Right renal cortex interstitium (tissue), 3 donors: ENCODE measurements at places on chromosomes 11 and 22. TPM values are rescaled to one million over a fixed set of nuclear protein-coding genes. Genes with fewer than 3 reads are reported as not detected.

MPEG1 gene
- polyA plus RNA-seq, result 9.3 TPM

DDIAS gene
- 7.5 TPM for polyA plus RNA-seq

BRSK2 gene
- 0.49 TPM for polyA plus RNA-seq

FAM76B gene
- polyA plus RNA-seq, result 65.6 TPM

DNA sequence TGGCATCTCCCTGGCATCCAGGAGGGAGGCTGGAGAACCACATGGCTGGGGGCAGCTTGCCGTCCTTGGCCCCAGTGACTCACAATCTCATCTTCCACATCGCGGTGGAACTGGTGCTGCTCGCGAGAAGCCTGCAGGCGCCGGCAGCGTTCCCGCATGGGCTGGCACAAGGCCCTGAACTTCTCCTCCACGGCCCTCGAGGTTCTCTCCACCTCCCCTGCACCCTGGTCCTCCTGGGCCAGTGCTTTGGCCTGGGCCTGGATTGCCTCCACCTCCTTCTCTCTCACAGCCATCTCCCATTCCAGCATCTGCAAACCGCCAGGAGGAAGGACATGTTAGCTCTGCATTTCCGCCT lies 16.3 kb upstream of the RBM4B start:
- DNase-seq, result no peak

GRCh38 chr11:2190657-2191471 lies 19.2 kb upstream of the TH start:
- no peak for DNase-seq

DNA sequence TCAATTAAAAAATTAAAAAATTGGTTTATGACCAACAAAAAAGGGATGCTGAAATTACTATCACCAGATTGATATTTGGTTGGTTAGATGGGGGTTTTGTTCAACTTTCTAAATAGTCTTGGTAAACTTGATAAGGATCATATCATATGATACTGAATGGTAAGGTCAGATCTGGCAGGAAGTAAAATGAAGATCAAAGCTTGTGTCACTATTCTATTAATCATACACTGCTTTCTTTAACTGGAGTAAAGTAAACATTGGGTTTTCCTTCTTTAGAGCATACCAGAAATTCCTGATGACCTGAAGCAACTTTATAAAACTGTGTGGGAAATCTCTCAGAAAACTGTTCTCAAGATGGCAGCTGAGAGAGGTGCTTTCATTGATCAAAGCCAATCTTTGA lies 40.2 kb downstream of the RRM1 start:
- DNase-seq, result no peak
